ENCODE measurements at places on chromosomes 6 and 20. TPM values are rescaled to one million over a fixed set of nuclear protein-coding genes. Genes with fewer than 3 reads are reported as not detected.

STMND1 gene
- not detected for total RNA-seq

PI3 gene
- total RNA-seq: 1,038 TPM

PRDM13 gene
- total RNA-seq: 0.19 TPM

FIG4 gene
- total RNA-seq: 11.3 TPM

C6orf141 gene
- 22.8 TPM for total RNA-seq

NSFL1C gene
- total RNA-seq: 41.5 TPM

C6orf58 gene
- total RNA-seq: not detected

RGS17 gene
- total RNA-seq: 1.8 TPM

GRCh38 chr6:115885636-115886366 lies 174.9 kb downstream of the FRK start:
- H3K36me3 ChIP-seq: no peaks in the 10 kb centered on the region
- H3K4me3 ChIP-seq: no peak overlapping the region
- H3K4me1 ChIP-seq: no peaks in the 10 kb centered on the region
- H3K27me3 ChIP-seq: no peaks in the 10 kb centered on the region
- no peak for DNase-seq
- no peak overlapping the region for H3K27ac ChIP-seq

DNA sequence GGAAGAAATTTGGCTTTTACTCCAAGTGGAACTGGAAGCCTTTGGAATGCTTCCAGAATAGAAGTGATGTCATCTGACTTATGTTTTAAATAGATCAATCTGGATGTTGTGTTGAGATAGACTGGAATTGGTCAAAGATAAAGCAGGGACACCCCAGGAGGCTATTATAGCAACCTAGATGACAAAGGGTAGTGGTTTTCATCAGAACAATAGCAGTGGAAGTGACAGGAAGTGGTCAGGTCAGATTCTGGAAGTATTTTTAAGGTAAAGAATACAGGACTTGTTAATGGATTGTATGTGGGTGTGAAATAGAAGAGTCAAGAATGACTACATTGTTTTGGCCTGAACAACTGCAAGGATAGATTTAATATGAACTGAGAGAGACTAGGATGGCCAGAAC lies 191.4 kb downstream of the ADGRB3 start:
- H3K4me3 ChIP-seq: no peak overlapping the region
- no peak for DNase-seq
- no peaks in the 10 kb centered on the region for H3K27me3 ChIP-seq
- H3K27ac ChIP-seq: no peak overlapping the region
- no peaks in the 10 kb centered on the region for H3K4me1 ChIP-seq

DNA sequence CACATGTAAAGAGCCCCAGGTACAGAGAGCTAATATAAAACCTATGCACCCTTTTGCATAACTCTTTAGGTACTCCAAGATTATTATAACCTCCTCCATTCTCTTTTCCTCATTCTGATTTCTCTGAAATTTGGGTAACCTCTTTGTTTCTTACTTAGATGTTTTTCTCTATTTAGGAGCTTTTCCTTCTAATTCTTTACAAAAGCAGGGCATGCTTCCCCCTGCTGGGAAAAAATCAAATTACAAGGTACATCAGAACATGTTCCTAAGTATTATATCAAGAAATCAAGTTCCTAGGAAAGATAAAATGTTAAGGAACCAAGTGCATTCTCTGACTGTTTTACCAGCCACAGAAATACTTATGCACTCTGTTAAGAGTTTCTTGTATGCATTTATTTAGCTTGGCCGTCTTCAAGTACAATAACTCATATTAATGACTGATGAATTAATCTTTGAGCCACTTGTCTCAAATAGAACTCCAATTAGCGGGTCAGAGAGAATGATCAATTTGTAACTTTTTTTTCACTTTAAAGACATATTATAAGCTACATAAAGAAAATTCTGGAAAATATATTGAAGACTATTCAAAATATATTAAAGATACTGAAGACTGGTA lies 2.1 kb downstream of the KHDRBS2 start:
- no peak overlapping the region for H3K4me3 ChIP-seq
- H3K27me3 ChIP-seq: peaks cover 24% of the 10 kb centered on the region
- no peak overlapping the region for H3K27ac ChIP-seq
- H3K4me1 ChIP-seq: no peaks in the 10 kb centered on the region

DNA sequence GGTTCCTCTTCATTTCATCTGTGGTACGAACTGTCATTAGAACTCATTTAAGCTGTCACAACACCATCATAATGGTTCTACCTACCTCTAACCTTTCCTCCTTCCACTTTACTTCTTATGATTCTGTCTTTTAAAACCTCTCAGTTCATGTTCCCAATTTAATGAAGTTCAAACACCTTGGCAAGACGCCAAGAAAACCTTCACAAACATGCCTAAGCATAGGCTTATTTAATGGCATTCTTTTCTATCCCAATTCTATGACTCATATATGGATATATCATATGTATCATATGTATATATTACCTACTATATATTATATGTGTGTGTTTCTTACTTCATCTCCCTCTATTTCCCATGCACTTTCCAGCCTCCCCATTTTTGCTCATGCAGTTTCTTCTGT lies 283.4 kb upstream of the TBX18 start:
- H3K27ac ChIP-seq: no peak overlapping the region
- no peak for DNase-seq
- H3K36me3 ChIP-seq: no peaks in the 10 kb centered on the region
- H3K4me1 ChIP-seq: no peaks in the 10 kb centered on the region
- H3K27me3 ChIP-seq: no peaks in the 10 kb centered on the region
- H3K4me3 ChIP-seq: no peak overlapping the region

DNA sequence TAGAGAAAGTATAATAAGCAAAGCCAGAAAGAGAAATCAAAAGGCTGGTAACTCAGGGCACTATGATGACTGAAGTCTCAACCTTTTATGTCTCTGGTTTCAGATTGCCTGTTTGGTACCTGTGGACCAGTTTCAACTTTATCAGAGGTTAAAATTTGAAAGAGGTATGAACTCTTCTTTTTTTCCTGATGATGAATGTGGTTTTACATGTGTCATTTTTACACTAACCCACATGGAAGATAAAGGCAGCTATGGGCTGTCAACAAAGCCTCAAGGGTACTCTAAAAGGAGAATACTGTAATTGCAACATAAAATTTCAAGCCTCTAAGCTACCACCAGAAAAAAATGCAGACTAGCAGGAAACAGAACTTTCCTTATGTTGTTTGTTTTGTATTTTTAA lies 52.4 kb downstream of the RNF144B start:
- H3K4me1 ChIP-seq: no peaks in the 10 kb centered on the region
- no peaks in the 10 kb centered on the region for H3K27me3 ChIP-seq
- no peak overlapping the region for H3K27ac ChIP-seq
- H3K36me3 ChIP-seq: no peaks in the 10 kb centered on the region
- no peak overlapping the region for H3K4me3 ChIP-seq

DNA sequence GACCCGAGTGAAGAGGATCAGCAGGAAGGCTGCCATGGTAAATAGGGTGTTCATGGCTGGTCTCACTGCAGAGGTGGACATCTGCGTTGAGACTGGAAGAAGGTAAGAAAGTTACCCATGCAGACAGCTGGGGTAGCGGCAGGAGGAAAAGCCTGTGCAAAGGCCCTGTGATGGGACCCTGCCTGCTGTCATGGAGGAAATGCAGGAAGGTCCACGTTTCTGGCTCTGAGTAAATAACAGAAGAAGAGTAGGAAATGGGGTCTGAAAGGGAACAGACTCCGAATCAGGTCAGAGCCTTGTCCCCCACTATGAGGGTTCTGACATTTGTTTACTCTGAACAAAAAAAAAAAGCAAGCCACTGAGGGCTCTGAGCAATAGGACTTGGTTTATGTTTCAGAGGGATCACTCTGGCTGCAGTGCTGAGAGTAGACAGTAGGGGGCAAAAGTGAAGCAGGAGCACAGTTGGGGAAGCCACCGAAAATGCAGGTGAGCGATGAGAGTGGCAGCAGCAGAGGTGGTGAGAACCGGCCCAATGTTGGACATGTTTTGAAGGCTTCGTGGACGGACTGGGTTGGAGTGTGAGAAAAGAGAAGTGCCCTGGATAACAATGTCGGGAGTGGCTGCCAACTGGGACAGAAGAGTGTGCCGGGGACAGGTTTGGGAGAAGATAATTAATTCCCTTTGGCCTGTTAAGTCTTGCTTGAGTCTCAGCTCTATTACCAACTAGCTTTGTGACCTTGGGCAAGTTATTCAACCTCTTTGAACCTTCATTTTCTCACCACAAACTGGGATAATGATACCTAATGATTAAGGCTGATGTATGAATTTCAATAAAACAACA lies 57.9 kb upstream of the MAP7 start:
- peak; percentile 7 for DNase-seq
- H3K4me3 ChIP-seq: no peak overlapping the region

DNA sequence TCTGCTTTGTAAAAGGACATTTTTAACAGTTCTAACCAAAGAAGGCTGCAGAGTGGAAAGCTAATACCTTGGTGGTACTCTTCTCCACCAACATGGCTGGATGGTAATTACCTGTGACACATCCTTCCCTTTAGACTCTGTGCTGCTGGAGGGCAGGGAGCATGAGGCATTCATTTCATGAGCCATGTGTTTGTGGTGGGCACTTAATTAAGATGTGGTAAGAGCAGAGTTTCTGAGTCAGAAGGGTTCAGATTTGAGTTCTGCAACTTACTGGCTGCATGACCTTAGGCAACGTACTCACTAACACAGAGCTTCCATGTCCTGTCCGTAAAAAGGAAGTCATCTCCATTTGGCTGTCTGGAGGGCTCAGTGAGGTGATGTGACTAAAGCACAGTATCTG lies 9.1 kb upstream of the ZNF133 start:
- H3K4me1 ChIP-seq: peaks cover 3% of the 10 kb centered on the region
- H3K36me3 ChIP-seq: no peaks in the 10 kb centered on the region
- no peak overlapping the region for H3K27ac ChIP-seq
- no peak for DNase-seq
- no peak overlapping the region for H3K4me3 ChIP-seq
- peaks cover 68% of the 10 kb centered on the region for H3K27me3 ChIP-seq

DNA sequence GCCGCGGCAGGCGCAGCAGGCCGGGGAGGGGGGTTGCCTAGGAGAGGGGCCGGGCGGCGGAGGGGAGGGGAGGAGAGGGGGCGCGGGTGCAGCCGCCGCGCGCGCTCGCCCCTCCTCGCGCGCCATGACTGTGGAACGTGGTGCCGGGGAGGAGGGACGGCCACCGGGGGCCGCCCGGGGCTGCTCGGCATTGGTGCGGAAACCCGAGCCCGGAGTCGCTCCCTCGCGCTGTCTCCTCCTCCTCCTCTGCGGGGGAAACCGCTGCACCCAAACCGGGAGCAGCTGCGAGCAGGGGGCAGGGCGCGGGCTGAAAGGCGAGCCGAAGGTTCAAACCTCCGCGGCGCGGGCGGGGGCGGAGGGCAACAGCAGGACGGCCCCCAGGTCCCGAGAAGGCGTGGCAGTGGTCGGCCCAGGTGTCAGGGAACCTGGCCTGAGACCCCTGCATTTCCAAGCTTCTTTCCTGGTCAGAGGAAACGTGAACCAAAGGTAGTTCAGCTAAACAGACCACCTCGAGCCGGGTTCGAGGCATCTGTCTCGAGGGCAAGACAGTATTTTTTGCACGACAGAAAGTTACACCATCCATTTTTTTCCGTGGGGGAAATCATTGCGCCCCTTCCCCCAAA lies 1.4 kb upstream of the TRERF1 start:
- H3K4me3 ChIP-seq: peak overlapping the region; percentile 72
- peak overlapping the region; percentile 93 for H3K27ac ChIP-seq

GRCh38 chr6:169079650-169080049 lies 174.0 kb downstream of the THBS2 start:
- H3K4me1 ChIP-seq: no peaks in the 10 kb centered on the region
- DNase-seq: no peak
- H3K36me3 ChIP-seq: no peaks in the 10 kb centered on the region
- H3K27ac ChIP-seq: no peak overlapping the region
- no peak overlapping the region for H3K4me3 ChIP-seq
- no peaks in the 10 kb centered on the region for H3K27me3 ChIP-seq

DNA sequence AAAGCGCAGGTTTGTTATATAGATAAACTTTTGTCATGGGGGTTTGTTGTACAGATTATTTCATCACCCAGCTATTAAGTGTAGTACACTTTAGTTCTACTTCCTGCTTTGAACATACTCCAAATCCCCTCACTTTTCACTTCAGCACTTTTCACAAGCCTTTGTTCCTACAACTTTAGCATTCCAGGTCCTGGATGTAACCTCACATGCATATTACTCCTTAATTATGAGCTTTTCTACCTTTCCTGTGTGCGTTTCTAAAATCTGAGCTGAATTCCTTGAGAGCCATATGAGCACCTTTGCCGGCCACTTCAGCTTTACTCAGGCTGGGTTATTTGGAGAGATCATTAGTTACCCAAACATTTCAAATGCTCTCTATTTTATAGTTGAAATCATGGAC lies 179.2 kb upstream of the TNFAIP3 start:
- H3K27me3 ChIP-seq: no peaks in the 10 kb centered on the region
- H3K27ac ChIP-seq: no peak overlapping the region
- DNase-seq: no peak
- no peaks in the 10 kb centered on the region for H3K4me1 ChIP-seq
- H3K4me3 ChIP-seq: no peak overlapping the region

DNA sequence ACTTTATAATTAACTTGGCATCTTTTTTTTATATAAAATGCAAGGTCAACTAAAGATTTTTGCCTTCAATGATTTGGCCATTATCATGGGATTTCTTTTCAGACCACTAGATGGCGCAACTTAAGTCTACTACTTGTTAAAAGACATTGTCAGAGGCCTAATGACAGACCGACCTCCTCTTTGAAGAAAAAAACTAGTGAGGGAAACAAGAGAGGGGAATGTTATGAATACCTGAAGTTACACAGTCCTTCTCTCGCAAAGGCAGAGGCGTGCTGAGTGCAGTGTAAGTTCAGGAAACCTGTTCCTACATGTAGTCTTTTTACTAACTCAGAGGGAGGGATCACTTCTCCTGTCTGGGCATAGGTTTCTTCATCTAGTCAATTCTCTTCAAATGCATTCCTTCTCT lies 9.3 kb downstream of the TRAPPC3L start:
- no peak overlapping the region for H3K4me3 ChIP-seq
- no peaks in the 10 kb centered on the region for H3K36me3 ChIP-seq
- H3K27ac ChIP-seq: no peak overlapping the region
- no peaks in the 10 kb centered on the region for H3K4me1 ChIP-seq
- no peak for DNase-seq

- no peak overlapping the region for H3K27ac ChIP-seq
- DNase-seq: no peak
- H3K4me1 ChIP-seq: no peaks in the 10 kb centered on the region
- no peaks in the 10 kb centered on the region for H3K27me3 ChIP-seq
- no peaks in the 10 kb centered on the region for H3K36me3 ChIP-seq
- no peak overlapping the region for H3K4me3 ChIP-seq
These were observed 43.1 kb upstream of the ZNF831 start for GRCh38 chr20:59120491-59120890.

- H3K27me3 ChIP-seq: no peaks in the 10 kb centered on the region
- no peak overlapping the region for H3K4me3 ChIP-seq
- DNase-seq: no peak
- H3K36me3 ChIP-seq: no peaks in the 10 kb centered on the region
- H3K27ac ChIP-seq: no peak overlapping the region
These were observed 134.2 kb downstream of the GMDS start for GRCh38 chr6:2111162-2111677.

GRCh38 chr20:50819349-50819748 lies 24.5 kb downstream of the BCAS4 start:
- H3K4me1 ChIP-seq: no peaks in the 10 kb centered on the region
- no peak overlapping the region for H3K4me3 ChIP-seq
- H3K27me3 ChIP-seq: no peaks in the 10 kb centered on the region
- H3K36me3 ChIP-seq: no peaks in the 10 kb centered on the region
- no peak overlapping the region for H3K27ac ChIP-seq

GRCh38 chr6:30960907-30961673 lies 20.3 kb downstream of the MUCL3 start:
- no peak overlapping the region for H3K4me3 ChIP-seq
- H3K27me3 ChIP-seq: no peaks in the 10 kb centered on the region
- no peak overlapping the region for H3K27ac ChIP-seq
- H3K36me3 ChIP-seq: no peaks in the 10 kb centered on the region
- no peak for DNase-seq
- peaks cover 1% of the 10 kb centered on the region for H3K4me1 ChIP-seq

Data from esophagus squamous epithelium (tissue), 5 donors.